OCI-LY7 (cell line): ENCODE measurements at places on chromosomes 1 and 21.

DNA sequence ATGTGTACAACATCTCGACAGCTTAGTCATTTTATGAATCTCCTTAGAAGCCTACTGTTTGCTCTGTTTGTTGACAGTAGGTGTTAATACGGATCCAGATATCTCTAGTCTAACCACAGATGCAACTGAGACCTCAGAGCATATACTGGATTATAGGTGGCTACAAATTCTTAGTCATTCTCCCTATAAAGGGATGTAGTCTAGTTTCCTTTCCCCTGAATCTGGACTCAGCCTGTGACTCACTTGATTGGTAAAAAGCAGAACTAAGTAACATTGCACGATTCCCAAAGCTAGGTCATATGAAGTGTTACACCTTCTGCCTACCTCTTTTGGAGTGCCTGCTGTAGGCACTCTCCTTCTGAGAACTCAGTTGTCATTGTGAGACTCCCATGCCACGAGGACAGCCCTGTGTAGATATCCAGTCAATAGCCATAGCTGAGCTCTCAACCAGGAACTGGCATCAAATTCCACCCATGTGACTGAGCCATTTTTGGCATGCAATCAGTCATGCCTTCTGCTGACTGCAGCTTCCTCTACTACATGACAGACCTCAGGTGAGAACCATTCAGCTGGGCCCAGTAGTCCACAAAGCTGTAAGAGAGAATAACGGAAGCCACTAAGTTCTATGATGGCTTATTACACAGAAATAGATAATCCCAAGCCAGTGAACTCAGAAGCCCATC is 135.9 kb upstream of the CHRM3 start:
- DNase-seq: no peak

DNA sequence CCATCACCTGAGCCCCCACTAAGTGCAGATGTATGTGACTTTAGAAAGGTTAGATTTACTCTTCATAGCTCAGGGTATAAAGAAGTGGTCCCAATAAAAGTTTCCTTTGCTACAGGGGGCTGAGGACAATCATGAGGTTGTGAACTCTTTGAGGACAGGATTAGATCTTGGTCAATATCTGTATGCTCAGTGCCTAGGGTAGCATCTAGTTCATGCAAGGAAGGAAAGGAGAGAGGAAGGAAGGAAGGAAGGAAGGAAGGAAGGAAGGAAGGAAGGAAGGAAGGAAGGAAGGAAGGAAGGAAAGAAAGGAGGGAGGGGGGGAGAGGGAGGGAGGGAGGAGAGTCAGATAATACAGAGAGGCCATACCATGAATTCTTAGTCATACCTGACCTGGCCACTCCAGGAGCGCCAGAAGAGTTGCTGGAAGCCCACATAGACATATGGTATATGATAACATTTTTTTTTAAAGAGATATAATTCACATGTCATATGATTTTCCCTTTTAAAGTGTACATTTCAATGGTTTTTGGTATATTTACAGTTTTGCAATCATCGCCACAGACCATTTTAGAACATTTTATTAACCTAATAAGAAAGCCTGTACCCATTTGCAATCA is 9.7 kb upstream of the CSRP1 start:
- no peak for DNase-seq

DNA sequence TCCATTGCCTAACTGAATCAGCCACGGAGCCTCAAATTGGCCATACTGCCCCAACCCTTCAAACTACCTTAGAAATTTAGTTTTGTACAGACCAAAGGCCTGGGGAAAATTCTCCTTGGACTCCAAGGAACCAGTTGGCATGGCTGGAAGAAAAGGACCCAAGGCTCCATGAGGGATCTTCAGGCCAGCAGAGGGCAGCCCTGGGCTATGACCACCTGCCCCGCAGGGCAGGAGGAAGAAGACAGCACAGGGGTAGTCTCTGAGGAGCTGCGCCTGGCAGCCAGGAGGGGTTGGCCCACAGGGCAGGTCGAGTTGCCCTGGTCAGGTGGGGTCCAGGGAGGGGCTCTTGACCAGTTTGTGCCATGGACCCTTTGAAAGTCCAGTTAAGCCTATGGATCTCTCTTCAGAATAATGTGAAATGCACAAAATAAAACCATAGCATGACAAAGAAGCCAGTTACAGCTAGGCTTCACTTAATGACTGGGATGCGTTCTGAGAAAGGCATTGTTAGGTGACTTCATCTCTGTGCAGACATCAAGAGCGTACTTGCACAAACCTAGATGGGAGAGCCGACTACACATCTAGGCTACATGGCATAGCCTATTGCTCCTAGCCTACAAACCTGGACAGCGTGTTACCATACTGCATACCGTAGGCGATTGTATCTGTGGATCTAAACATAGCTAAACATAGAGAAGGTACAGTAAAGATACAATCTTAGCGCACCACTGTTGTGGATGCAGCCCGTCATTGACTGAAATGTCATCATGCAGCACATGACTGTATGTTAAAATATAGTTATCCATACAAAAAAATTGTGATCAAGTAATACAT is 26.1 kb downstream of the CACNA1S start:
- DNase-seq: peak; percentile 33

DNA sequence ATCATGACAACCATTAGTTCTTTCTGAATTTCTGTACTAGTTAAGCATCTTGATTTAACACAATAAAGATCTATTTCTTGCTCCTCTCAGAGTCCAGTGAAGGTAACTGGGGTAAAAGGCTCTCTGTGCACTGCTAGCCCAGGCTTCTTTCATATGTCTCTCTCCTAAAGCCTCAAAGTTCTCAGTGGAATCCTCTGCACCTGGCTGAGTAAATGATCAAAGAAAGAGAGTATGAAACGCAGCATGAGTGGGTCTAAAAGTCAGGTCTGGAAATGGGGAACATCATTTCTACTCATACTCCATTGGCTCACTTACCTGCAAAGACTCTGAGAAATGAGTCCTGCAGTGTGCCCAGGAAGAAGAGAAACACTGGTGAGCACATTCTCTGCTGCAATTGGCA is 418.5 kb downstream of the PTPRC start:
- no peak for DNase-seq

- DNase-seq: no peak
Observed at GRCh38 chr1:51372561-51372960, 42.2 kb upstream of the TTC39A start.

DNA sequence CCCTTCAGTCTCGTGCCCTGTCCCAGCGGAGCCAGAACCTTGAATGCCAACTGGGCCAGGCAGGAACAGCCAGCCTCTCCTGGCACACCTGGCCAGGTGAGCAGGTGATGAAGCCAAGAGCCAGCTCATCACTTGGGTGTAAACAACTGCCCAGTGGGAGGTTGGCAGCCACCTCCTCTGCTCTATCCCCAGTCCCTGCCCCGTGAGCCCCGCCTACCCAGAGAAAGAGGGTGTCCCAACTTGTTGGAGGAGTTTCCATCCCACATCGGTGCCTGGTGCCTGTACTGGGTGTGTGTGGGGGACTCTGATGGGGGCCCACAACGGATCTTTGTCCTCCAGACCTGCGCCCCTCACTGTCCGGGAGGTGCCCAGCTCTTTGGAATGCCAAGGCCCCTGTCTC is 17.8 kb upstream of the FAM131C start:
- DNase-seq: no peak

DNA sequence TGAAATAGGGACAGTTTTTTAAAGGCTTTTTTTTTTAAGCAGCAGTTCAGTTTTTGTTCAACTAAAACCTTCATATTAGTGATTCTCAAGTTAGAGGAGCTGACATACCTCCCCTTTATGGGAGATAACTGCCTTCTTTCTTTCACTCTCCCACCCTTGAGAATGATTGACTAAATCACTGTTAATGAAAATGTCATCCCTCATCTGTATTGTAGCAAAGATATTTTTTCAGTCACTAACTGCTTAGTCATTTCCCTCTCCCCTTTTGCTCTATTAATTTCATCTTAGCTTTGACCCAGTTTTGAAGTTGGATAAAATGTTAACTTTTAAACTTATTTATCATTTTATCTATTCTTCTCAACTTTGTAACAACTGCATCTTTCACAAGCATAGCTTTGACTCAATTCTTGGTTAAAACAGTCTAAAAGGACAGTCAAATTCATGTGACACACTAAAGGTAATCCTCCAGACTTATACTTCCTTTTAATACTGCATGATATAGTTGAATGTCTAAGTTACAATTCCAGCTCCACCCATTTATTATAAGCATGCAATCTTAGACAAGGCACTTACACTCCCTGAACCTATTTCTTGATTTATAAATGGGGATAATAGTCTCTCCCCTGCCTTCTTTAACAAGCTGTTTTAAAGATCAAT is 17.1 kb downstream of the CAPZA1 start:
- no peak for DNase-seq

- no peak for DNase-seq
Observed at GRCh38 chr1:216531263-216532239, 108.3 kb upstream of the USH2A start.

DNA sequence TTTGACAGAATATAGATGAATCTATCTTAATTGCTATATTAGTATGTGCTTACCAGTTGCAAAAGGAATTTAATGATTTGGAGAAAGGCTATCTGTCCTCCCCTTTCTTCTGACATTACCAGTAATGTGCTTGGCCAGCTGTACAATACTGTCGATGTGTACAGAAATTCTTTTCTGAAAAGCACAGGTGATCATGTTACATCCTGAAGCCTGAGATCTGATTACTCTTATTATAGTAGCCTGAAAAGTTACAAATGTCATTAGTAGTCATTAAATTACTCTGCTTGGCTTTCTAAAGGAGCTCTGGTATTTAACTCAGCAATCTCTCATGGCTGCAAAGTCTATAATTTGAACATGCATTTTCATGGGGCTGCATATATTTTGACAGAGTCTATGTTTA is 209.8 kb downstream of the PTPRC start:
- DNase-seq: no peak

- DNase-seq: no peak
Observed at GRCh38 chr1:106225403-106225802, 831.1 kb upstream of the PRMT6 start.

DNA sequence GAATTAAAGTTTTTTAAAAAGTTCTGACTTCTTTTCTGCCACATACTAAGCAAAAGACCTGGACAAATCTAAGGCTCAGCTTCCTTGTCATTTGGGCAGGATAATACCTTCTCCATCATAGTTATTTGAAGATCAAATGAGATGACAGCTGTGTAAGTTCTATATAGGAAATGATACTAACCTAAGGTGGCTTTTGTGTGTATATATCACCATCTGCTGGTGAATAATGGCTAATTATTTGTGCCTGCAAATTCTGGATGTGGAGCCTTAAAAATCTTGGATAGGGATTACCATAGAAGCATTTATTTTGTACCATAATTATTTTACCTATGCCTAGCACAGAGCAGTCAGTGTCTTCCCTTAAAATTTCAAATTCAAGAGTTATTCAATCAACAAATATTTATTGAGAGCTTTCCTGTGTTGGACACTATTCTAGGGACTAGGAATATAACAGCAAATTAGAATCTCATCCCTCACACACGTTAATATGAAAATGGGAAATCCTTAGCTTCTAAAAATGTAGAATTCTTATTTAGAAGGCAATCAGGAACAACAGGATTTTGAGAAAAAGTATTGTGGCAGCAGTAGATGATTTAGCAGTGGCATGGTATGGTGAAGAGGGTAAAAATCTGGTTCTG is 89.8 kb downstream of the TMEM200B start:
- peak; percentile 64 for DNase-seq

DNA sequence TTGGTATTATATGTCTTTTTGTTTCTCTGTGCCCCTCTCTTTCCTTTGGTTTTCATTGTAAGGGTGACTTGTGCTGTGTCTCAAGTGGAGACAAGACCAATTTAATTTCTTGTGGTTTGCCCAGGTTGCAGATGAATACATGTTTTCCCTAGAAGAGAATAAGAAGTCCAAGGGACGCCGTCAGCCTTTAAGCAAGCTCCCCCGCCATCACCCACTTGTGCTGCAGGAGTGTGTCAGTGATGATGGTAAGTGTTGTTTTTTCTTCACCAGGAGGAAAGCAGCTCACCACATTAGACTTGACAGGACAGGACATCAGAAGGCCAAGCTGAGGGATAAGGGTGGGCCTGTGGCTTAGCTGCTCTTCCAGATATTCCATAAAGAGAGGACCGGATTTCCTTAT is 23.8 kb upstream of the ST3GAL3 start:
- DNase-seq: no peak

- no peak for DNase-seq
Observed at GRCh38 chr1:29708381-29708780, 472.1 kb downstream of the PTPRU start.
